ENCODE measurements at places on chromosomes 11 and 22.

DNA sequence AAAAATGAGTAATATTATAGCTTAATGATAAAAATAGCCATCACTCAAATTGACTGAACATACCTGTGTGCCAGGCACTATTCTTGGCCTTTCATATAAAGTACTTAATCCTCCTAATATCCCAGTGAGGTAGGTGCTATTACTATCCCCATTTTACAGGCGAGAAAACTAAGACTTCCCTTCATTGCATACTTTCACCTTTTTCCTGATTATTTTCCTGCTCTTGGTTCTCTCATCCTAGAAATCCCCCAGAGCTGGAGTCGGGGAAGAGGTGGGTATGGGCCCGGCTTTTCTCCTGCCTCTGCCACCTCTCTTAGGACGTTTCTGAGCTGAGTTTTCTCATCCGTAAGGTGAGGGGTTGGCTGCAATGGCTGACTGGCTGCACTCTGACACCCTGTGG lies 2.2 kb downstream of the NPTXR start:
- H3K27ac ChIP-seq: no peak overlapping the region
- peaks cover 45% of the 10 kb centered on the region for H3K27me3 ChIP-seq
- peaks cover 14% of the 10 kb centered on the region for H3K4me1 ChIP-seq
- no peak for DNase-seq
- H3K36me3 ChIP-seq: no peaks in the 10 kb centered on the region

- H3K27me3 ChIP-seq: no peaks in the 10 kb centered on the region
- H3K36me3 ChIP-seq: no peaks in the 10 kb centered on the region
- no peak overlapping the region for H3K4me3 ChIP-seq
- no peaks in the 10 kb centered on the region for H3K4me1 ChIP-seq
These were observed 34.5 kb upstream of the BLID start for GRCh38 chr11:122150216-122151124.

DNA sequence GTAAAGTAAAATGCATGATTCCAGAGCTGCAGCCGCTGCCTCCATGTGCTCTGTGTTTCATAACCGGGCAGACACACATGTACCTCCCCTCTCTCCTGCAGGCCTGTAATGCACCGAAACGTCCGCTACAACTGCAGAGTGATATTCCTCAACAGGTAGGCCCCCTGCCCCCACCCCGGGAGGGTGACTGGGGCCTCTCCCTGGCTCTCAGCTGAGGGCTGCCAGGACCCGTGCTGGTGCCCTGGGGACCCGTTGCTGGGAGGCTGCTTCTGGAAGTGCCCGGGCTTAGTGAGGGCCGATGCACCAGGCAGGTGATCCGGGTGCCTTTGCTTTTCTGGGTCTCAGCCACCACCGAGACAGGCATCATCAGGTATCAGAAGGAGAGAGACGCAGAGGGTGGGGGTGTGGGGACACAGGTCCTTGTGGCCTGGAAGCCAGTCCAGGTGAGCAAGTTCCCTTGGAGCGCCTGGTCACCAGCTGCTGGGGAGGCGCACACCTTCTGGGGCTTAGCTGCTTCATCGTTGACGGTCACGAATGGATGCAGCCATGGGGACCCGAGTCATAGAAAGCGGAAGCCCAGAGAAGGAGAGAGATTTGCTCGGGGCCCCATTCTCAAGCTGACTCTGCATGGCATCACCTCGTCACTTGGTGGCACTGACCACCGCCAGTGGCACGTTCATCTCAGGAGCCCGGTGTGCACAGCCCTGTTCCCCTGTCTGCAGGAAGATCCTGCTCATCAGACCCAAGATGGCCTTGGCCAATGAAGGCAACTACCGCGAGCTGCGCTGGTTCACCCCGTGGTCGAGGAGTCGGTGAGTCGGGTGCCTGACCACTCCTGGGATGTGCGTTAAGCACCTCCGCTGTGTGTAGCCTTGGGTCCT lies 10.6 kb downstream of the NADSYN1 start:
- no peak overlapping the region for H3K27ac ChIP-seq
- no peak for DNase-seq
- no peaks in the 10 kb centered on the region for H3K27me3 ChIP-seq
- H3K4me3 ChIP-seq: no peak overlapping the region
- no peaks in the 10 kb centered on the region for H3K4me1 ChIP-seq

DNA sequence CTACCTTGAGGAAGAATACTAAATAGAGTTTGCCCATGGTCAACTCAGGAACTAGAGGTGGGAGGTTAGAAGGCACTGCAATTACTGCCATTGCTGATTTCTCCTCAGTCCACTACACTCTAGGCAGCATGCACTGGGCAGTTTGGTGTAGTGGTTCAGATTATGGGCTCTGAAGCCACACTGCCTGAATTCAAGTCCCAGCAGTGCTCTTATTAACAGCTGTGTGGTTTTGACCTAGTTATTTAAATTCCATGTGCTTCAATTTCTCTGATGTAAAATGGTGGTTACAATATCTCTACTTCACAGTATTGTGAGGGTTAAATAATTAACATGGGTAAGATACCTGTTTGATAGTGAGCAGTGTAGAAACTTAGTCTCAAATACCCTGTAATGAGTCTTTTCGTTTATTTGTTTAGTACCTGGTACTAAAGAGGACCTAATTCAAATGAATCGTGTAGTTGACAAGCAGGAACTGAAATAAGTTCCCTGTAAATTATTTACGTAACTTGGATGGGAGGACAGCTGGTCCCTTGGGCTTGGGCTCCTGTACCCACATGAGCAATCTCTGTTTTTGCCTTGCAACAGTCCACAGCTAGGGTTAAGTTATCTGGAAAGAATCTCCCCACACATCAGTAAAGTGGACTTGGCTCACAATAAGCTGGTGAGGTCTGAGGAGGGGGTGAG lies 17.8 kb downstream of the PRR5L start:
- peaks cover 21% of the 10 kb centered on the region for H3K27me3 ChIP-seq
- H3K36me3 ChIP-seq: no peaks in the 10 kb centered on the region
- no peaks in the 10 kb centered on the region for H3K4me1 ChIP-seq
- H3K4me3 ChIP-seq: no peak overlapping the region

GRCh38 chr11:121415856-121416255 lies 36.3 kb upstream of the SORL1 start:
- H3K4me3 ChIP-seq: no peak overlapping the region
- peaks cover 7% of the 10 kb centered on the region for H3K36me3 ChIP-seq
- peak overlapping the region; percentile 47 for H3K27ac ChIP-seq
- peaks cover 57% of the 10 kb centered on the region for H3K4me1 ChIP-seq
- no peak for DNase-seq

- no peaks in the 10 kb centered on the region for H3K27me3 ChIP-seq
- peaks cover 45% of the 10 kb centered on the region for H3K4me1 ChIP-seq
- no peak overlapping the region for H3K27ac ChIP-seq
These were observed 15.1 kb downstream of the DGCR2 start for GRCh38 chr22:19106886-19107729.

DNA sequence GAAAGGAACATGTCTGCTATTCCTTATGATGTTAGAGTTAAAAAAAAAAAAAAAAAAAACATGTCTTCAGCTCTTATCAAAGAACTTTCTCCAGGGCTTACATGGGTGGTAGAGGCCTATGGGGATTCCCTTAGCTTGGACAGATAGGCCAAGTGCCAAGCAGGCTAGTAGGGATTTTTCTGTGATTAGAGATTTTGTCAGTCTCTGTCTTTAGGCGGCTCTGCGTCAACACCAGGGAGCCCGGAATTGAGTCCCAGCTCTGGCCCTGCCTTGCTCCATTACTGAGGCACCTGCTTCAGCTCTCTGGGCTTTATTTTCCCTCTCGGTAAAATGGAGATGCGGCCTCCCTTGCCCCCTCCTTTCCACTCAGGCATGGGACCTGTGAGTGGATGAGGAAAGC lies 13.1 kb downstream of the CRY2 start:
- H3K27ac ChIP-seq: no peak overlapping the region
- H3K27me3 ChIP-seq: no peaks in the 10 kb centered on the region
- DNase-seq: no peak
- H3K36me3 ChIP-seq: peaks cover 37% of the 10 kb centered on the region
- no peaks in the 10 kb centered on the region for H3K4me1 ChIP-seq

DNA sequence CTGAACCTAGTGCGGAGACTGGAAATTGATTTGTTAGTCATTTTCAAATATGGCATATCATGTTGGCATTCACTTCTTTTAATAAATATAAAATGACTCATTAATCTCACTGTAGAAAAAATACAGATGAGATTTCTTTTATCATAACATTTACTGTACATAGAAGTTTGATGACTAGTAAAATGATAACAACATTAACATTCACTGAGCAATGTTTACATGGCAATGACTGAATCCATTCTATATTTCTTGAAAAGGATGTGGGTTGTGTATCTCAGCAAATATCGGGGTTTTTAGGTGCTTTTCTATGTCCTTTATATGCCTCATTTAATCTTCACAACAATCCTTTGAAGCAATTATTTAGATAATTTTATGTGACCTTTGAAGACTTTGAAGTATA lies 920.9 kb upstream of the FAT3 start:
- no peaks in the 10 kb centered on the region for H3K4me1 ChIP-seq
- H3K36me3 ChIP-seq: no peaks in the 10 kb centered on the region
- no peak overlapping the region for H3K27ac ChIP-seq
- H3K27me3 ChIP-seq: no peaks in the 10 kb centered on the region
- H3K4me3 ChIP-seq: no peak overlapping the region

All from activated CD4-positive, alpha-beta memory T cell treated with anti-CD3 and anti-CD28 coated beads, Interleukin-2, amount 10 ng/mL, durations not matched to agents 7 days and 5 days (primary cell).